Stimulated activated CD4-positive, alpha-beta T cell treated with anti-CD3 and anti-CD28 coated beads, TNF-alpha, amount 100 ng/mL, for 1 hour (primary cell): ENCODE measurements at places on chromosomes 4 and X.

DNA sequence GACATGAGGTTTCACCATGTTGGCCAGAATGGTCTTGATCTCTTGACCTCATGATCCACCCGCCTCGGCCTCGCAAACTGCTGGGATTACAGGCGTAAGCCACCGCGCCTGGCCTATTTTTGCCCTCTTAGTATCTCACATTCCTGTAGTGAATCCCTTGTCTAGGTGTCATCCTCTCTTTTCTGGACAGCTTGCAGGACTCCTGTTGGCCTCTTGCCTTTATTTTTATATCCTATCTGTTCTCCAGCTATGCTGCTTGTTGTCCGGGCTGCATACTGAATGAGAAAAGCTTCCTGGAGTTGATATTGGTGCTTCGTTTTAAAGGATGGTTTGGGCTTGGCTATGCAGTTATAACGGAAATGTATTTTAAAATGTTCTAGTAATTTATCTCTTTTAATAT lies 148.6 kb downstream of the TLL1 start:
- DNase-seq = no peak

GRCh38 chr4:1561286-1561990 lies 122.7 kb downstream of the FAM53A start:
- no peak for DNase-seq

GRCh38 chr4:2949782-2950125 lies 13.5 kb downstream of the NOP14 start:
- DNase-seq = no peak

GRCh38 chr4:4496592-4497372 lies 45.1 kb downstream of the STX18 start:
- no peak for DNase-seq

- DNase-seq = no peak
Observed at GRCh38 chr4:186939226-186939625, 215.6 kb upstream of the FAT1 start.

GRCh38 chrX:47605024-47605423 lies 14.6 kb downstream of the SYN1 start:
- DNase-seq = no peak

GRCh38 chr4:14652522-14652921 lies 349.8 kb upstream of the CPEB2 start:
- no peak for DNase-seq

DNA sequence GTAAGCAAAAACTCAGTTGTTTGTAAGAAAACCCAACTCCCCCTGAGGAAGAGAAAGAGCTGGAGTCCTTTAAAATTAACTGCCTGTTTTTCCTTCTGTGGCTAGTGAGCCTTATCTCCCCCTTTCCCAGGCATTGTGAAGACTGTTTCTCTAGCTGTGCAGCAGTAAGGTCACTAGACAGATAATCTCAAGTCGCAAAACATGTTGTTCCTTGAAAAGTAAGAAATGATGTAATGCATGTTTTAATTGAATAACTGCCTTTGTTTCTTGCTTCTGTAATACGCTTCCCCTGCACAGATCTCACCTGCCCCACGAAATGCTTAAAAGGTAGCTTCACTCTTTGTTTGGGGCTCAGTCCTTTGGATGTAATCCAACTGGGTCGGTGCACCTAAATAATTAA lies 5.8 kb upstream of the GAGE12J start:
- no peak for DNase-seq

- DNase-seq = no peak
Observed at GRCh38 chr4:52423967-52424366, 235.1 kb downstream of the USP46 start.

DNA sequence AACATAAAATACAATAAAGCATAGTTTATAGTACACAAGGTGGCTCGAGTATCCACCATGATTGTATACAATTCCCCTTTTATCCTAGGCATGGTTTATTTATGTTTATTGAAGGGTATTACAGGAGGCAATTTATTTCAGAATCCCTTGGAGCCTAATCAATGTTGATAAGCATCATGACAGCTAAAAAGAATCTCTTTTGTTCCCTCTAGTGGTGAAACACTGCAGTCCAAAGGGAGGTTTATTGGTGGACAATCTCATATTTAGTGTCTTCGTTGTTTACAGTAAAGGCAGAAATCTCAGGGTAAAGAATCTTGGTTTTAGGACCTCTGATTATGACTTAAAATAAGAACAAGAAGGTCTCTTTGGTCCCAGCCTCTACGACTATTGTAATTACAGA lies 1712.5 kb downstream of the C4orf33 start:
- DNase-seq = no peak

DNA sequence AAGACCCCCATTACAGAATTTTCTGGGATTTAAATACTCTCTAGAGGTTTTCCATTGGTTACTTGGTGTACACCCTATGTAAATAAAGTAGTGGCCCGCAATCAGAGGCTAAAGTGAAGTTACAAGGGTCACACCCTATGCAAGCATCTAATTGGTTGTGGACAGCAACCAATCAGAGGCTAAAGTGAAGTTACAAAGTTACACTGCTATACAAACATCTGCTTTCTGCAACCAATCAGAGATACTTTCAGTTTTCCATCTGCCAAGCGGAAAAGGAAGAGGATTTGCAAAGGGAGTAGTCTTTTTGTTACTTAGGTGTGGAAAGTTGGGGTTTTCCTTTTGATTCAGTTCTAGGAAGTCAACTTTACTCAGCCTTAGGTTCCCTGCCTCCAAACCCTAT lies 2.0 kb upstream of the ATRX start:
- no peak for DNase-seq

DNA sequence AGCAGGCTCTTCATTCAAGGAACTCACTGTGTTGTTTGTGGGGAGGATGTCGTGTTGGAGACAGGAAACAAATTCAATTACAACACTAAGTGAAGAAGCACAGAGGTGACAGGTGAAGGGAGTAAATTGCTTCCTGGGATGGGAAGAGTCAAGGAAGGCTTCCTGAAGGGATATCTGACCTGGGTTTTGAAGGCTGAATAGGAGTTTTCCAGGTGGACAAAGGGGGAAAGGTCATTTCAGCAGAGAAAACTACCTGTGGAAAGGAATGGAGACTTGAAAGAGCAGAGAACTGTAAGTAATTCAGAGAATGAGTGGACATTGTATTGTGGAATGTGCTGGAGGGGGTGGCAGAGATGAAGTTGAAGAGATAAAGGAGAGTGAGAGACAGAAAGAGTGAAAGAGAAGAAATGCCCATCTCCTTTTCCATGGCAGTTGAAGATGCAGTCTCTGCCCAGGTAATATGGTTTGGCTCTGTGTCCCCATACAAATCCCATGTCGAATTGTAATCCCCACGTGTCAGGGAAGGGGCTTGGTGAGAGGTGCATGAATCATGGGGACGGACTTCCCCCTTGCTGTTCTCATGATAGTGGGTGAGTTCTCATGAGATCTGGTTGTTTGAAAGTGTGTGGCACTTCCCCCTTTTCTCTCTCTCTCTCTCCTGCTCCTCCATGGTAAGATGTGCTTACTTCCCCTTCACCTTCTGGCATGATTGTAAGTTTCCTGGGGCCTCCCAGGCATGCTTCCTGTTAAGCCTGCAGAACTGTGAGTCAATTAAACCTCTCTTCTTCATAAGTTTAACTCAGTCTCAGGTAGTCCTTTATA lies 205.7 kb upstream of the BCOR start:
- no peak for DNase-seq

DNA sequence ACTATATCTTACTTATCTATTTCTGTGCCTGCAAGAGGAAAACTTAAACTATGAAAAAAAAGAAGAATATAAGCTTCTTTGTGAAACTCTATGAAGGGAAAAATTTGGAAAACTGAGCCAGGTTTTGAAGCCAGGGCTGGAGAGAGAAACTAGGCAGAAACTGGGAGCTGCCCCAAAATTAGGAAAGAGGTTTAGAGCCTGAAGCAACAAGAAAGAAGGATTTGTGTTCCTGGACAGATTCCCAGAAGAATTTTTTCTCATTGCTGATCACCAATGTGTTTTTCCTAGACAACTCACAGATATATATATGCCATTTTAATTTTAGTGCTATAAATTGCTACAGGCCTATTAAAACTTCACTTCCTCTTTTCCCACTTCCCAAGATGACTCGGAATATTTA lies 245.0 kb upstream of the GEMIN8 start:
- no peak for DNase-seq

- DNase-seq = no peak
Observed at GRCh38 chr4:5433196-5433595, 275.2 kb downstream of the EVC2 start.

DNA sequence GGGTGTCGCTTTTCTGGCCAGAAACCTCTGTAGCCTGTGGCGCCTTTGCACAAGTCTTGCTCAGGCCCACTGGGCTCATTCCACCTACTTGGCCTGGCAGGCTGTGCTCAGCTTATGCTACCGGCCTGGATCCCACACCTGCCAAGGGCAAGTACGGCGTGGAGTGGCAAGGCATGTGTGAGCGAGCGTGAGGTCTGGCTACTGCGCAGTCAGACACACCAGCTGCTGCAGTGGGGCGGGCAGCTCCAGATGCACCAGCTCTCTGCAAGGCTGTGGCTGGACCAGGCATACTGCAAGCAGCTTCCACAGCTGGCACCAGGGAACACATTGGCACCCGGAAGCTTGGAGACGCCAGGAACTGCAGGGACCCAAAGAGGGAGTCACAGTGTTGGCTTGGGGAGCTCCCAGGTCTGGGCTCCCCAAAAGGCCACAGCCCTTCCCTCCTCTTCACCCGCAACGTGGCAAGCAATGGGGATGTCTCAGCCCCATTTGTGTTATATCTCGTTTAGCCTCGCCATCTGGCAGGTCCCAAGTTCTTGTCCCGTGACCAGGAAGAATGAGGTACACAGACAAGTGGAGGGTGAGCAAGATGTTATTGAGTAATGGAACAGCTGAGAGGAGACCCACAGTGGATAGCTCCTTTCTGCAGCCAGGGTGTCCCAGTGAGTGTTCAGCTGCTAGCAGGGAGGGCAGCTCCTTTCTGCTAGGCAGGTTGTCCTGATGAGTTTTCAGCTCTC lies 3.8 kb upstream of the FBXW7 start:
- DNase-seq = no peak
